ENCODE measurements at places on chromosomes 5 and 9.

DNA sequence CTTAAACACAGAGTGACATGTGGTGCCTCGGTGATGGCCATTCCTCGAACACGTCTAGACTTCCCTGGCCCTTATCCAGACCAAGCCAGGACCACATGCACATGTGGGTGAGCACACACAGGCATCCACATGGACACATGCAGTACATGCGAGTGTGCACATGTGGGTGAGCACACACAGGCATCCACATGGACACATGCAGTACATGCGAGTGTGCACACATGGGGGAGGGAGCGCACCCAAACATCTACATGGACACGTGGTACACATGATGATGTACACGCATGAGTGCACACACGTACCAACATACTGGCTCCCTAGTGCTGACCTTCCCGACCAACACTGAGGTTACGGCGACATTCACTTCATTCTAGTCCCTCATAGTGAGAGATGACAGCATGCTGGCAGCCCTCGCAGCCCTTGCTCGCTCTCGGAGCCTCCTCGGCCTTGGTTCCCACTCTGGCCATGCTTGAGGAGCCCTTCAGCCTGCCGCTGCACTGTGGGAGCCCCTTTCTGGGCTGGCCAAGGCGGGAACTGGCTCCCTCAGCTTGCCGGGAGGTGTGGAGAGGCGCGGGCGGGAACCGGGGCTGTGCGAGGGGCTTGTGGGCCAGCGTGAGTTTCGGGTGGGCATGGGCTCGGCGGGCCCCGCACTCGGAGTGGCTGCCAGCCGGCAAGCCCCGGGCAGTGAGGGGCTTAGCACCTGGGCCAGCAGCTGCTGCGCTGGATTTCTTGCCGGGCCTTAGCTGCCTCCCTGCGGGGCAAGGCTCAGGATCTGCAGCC, 186.8 kb downstream of the HSPA4 start:
- no peak for DNase-seq

GRCh38 chr9:136835162-136835931, 6.9 kb upstream of the AJM1 start:
- DNase-seq: no peak

DNA sequence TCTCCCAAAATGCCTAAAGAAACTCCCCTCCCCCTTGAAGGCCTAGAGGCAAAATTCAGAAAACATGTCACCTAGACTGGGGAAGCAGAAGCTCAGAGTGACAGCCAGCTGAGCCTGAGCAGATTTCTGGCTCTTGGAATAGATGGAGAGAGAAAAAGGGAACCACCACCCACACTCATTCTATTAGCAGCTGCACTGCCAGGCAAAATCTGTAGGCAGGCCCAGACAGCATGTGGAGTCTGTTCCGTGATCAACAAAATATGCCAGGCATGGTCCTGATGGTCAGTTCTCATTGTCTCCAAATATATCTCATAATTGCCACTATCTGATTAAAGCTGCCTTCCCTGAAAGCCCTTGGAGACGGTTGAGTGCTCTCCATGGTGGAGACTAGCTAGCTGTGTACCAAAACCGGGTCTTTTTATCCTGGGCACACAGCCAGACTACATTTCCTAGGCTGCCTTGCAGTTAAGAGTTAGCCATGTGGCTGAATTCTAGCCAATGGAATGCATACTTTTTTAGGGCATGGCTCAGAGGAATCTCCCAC, 131.7 kb upstream of the GPR151 start:
- peak; percentile 65 for DNase-seq

DNA sequence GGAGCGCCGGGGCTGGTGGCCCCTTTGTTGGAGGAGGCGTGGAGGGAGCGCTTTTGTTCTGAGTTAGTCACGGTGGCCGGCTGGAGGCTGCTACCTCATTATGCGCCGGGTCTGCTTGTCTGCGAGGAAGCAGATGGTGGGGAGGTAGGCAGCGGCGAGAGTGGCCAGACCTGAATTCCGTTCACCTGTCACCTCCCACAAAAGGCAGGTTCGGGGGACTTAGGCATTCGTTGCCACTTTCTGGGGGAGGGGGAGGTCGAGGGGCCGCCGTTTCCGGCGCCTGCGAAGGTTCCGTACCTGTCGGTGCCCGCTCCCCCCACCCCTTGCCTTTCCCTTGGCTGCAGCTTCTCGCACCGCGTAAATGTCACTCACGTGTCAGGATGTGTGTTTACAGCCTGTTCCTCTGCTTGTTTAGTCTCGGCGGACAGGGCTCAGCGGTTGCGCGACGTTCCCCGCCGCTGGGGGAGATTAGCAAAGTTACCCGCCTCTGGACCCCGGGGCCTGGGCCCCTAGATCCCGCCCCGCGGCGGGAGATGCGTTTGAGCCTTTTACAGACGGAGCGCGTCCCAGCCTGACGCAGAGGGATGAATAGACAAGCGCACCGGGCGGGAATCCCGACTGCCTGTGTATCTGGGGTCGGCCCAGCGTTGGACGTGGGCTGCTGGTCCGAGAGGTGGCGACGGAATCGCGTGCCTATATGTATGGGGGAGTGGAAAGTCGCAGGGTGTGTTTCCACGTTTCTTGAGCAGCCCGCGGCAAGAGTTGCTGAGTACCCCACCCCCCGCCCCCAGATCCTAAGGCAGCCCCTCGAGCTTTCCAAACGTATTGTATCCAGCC, 2.7 kb upstream of the LHX2 start:
- DNase-seq: peak; percentile 55

DNA sequence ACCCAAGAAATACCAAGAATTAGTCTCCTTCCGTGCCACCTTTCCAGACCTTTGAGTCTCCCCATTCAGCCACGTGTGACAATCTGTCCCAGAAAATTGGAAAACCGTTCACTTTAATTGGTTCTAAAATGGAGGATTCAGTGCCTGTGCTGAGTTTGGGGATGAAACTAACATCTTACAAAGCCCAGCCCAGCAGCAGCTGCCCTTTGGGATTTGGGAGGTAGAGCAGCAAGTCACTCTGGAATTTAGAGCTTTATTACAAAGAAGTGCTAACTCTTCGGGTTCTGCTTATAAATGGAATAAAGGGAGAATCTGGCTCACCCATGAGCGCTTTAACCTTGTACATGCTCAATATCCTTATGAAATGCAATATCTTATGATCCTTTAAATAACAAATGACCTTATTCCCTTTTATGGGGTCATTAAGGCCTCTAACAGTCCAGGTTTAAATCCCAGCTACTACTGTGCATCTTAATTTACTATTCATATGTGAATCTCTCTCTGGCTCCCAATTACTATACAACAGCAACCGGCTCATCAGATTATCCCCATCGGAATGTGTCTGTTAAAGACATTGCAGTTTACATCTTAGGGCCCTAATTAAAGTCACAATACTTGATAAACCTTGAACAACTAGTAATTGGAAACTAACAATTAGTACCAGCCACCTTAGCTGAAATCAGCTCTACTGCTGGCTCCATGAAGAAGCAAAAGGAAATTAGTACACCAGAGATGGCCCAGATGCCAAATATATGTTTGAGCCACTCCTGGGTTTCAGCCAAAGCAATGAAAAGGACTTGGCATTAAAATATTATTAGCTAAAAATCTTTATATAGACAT, 271.8 kb upstream of the SMARCA2 start:
- no peak for DNase-seq

DNA sequence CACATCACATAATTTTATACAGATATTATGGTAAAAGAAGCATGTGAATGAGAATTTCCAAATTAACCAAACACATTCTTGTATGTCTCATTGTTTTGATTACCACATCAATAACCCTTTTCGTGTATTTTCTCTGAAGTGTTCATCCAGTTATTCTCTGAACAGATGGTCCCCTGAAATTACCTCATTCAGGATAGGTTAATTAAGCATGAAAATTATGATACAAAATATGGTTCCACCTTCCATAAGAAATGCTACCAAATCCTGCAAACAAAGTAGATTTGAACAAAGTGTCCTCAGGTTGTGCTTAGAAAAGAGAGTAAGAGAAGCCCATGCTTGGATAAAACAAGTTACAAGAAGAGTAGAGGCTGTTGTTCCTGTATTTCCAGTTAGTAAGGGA, 83.1 kb upstream of the LMNB1 start:
- no peak for DNase-seq

DNA sequence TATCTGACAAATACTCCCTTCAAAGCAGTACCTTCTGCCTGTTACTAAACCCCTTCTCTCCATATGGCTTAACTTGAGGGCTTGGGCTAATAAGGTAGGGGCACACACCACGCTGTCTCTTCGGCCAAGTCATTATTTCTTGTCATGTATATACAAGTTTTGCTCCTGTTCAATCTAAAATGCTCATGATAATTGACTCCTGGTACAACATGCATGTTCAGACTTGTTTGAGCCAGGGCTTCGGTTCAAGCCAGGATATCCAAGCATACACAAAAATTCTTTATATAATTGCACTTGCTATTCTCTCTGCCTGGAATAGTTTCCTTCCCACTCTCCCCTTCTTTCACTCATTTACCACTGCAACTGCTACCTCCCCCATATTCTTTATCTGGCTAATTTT, 756.0 kb upstream of the C9orf72 start:
- peak; percentile 82 for DNase-seq

- peak; percentile 17 for DNase-seq
Measured at GRCh38 chr9:123049589-123050222, 16.2 kb downstream of the GPR21 start.

- DNase-seq: no peak
Measured at GRCh38 chr5:164742025-164742424, 1236.6 kb downstream of the MAT2B start.

DNA sequence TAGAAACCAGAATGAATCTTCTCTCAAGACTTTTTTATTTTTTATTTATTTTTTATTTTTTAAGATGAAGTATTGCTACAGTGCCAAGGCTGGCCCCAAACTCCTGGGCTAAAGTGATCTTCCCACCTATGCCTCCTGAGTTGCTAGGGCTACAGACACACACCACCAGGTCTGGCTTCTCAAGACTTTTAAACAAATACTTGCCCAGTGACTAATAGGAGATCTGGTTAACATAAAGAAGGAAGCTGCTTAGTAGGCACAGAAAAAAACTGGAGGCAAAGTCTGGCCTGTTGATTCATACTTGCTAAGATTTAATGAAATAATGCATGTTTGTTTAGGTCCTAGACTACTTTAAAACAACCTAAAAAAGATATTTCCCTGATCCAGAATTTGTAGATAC, 43.8 kb downstream of the SLC38A9 start:
- DNase-seq: no peak

DNA sequence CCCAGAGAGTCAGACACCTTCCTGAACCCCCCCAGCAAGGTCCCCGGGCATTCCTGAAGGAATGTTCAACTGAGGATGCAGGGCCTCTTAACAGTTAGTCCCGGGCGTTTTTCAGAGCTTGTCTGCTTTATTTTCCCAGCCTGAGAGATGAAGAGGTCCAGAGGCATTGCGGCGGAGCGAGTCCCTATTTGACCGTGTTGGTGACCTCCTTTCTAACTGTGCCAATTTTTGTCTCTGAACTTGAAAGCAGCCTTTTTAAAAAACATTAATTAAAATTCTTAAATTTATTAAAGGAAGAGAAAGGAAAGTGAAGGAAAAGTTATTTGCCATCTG, 433 bp upstream of the PTAR1 start:
- DNase-seq: no peak

- no peak for DNase-seq
Measured at GRCh38 chr5:154771383-154771901, 16.3 kb downstream of the LARP1 start.

DNA sequence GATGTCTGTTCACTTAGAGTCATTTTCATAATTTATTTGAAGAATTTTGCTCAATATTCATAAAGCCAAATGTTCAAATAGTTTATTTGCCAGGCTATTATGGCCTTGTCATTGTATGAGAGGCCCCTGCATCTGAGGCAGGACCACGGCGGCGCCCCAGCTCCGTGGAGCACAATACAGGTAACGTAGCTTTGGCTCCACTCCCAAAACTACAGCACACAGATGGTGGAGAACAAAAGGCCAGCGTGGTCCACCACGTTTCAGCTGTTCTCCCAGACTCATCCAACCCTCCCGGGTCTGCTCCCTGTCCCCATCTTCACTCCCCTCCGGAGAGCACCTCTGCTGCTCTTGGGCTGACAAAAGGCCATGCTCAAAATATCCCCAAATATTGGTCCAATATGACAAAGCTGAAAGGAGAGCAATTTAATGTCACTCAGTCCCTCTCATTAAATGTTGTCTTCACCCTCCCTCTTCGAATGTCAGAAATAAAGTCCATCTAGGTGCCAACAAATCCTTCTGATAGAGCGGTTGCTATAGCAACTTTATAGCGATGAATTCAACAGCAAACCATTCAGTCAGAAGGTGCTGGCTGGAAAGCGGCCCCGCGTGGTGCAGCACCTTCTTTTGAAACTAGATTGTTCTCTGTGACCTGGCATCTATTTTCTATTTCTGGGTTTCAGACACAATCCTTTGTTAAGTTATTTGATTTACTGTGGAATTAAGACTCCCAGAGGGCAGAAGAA, 504.3 kb downstream of the ARHGEF28 start:
- DNase-seq: peak; percentile 85

GRCh38 chr9:91187311-91187964, 174.3 kb downstream of the AUH start:
- DNase-seq: no peak

DNA sequence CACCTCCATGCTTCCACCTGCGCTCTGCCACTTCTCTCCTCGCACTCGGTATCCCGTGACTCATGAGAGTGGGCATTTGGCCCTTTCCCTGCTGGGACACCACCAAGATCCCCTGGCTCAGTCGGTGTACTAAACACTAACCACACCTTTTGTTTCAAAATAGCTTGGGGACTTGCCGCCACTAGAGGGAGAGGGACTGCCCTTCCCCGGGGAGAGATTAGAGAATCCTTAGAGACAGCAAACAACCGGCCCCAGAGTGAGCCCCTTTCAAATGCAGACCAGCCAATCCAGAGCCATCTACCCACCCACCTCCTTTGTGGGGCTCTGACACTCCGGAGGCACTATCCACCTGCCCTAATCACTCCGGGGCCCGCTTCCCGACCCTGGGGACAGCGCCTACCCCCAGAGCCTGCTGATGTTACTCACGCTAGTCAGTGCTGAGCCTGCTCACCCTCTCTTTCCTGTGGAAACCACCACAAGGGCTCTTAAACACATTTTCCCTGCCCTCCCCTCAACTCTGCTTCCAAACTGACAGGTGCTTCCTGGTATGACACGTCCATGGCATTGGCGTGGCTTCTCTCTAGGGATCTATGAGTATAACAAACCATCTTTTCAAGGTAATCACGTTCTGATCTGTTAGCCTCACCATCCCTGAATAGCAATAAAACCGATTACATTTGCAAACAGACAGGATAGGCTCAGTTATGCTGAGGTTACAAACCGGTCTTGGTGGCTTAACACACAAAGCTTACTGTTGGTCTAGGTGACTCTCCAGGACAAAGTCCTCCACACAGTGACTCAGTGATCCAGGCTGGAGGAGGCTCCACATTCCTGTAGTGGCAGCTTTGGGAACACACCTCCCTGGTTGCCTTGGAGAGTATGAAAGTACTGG, 180.1 kb upstream of the MVB12B start:
- DNase-seq: no peak
